ENCODE measurements at places on chromosomes 6 and 20.

GRCh38 chr6:45075246-45075645 lies 252.9 kb upstream of the RUNX2 start:
- DNase-seq = no peak

GRCh38 chr6:162443101-162443500 lies 284.5 kb downstream of the PRKN start:
- peak; percentile 27 for DNase-seq

GRCh38 chr20:34834459-34834893 lies 9.0 kb upstream of the NCOA6 start:
- DNase-seq = peak; percentile 65

GRCh38 chr6:131048459-131048858 lies 14.6 kb downstream of the EPB41L2 start:
- DNase-seq = no peak

DNA sequence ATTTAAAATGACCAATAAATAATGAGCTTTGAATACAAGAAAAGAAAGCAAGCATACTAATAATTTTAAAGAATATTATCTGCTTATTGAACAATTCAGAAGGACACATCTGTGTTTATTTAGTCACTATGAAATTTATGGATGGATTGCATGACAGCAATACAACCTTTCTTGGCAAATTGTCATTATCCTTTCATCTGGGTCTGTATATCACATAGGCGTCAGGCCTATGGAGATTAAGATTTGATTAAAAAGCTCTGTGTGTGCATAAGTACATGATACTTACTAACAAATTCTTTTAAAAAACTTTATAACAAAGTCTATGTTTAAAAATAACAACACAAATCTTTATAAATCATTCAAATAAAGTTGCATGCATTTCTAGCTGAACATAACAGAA lies 1394.4 kb downstream of the KHDRBS2 start:
- no peak for DNase-seq

DNA sequence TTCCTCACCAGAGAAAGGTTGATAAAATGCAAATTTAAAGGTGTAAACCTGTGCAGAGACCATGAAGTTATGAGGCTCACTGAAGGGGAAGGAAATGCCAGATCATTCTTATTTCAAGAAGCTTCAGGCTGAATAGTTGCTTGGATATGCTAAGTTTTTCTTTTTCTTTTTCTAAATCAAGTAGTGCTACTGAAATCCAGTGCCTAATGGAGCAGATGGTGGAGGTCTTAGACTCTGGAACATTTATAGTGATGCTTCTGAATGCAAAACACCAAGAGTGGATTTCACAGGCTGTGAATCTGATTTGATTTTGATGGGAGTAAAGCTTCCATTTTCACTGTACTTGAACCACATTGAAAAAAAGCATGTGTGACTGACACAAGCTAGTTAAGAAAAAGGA lies 151.2 kb upstream of the BEND3 start:
- no peak for DNase-seq

DNA sequence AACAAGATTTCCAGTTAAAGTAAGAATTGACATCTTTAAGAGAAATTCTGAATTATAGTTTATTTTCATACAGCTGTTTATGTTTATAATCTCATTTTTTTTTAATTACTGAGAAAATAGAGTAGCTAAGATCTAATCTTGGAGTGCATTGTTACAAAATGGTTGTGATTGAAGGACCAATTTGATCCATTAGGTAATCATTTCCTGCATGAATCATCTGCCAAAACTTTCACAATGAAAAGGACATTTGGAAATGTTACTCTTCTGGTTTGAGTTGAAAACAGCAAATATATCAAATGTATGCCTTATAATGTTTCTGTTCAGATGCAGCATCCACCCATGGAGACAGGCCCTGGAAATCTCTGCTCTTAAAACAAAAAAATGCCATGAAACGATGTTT lies 19.0 kb downstream of the TUBB2A start:
- no peak for DNase-seq
